ENCODE measurements at places on chromosomes 3 and 15. TPM values are rescaled to one million over a fixed set of nuclear protein-coding genes. Genes with fewer than 3 reads are reported as not detected.

The XCR1 gene
- not detected for total RNA-seq

The CD200R1 gene
- total RNA-seq = not detected

The PDCD7 gene
- 15.6 TPM for total RNA-seq

The SLC24A5 gene
- not detected for total RNA-seq

The PARP15 gene
- not detected for total RNA-seq

The VGLL3 gene
- total RNA-seq = 43.0 TPM

The NME9 gene
- total RNA-seq = not detected

The ARPC4 gene
- total RNA-seq = 287 TPM

The CLDN18 gene
- not detected for total RNA-seq

The GOLGA6A gene
- not detected for total RNA-seq

The RFC4 gene
- total RNA-seq = 35.6 TPM

The SLC6A1 gene
- total RNA-seq = not detected

The THRB gene
- total RNA-seq = 7.3 TPM

Data from myometrial cell (primary cell).